ENCODE measurements at places on chromosomes 13 and 19. TPM values are rescaled to one million over a fixed set of nuclear protein-coding genes. Genes with fewer than 3 reads are reported as not detected.

Gene RASGRP4
- 1.7 TPM for polyA plus RNA-seq

Gene ZNF793
- 11.7 TPM for polyA plus RNA-seq

Gene RDH8
- polyA plus RNA-seq, result not detected

Gene TSKS
- polyA plus RNA-seq, result 0.69 TPM

Gene SH2D3A
- polyA plus RNA-seq, result 1.4 TPM

Gene TMIGD2
- 0.66 TPM for polyA plus RNA-seq

Gene ITGBL1
- polyA plus RNA-seq, result 0.96 TPM

Gene RHPN2
- polyA plus RNA-seq, result 0.98 TPM

Gene KLK14
- polyA plus RNA-seq, result 0.28 TPM

Gene LINGO3
- not detected for polyA plus RNA-seq
